Vagina (tissue), 2 donors: ENCODE measurements at places on chromosomes 16 and 17.

GRCh38 chr16:87540072-87540896 is 47.5 kb upstream of the ZCCHC14 start:
- DNase-seq, result no peak

DNA sequence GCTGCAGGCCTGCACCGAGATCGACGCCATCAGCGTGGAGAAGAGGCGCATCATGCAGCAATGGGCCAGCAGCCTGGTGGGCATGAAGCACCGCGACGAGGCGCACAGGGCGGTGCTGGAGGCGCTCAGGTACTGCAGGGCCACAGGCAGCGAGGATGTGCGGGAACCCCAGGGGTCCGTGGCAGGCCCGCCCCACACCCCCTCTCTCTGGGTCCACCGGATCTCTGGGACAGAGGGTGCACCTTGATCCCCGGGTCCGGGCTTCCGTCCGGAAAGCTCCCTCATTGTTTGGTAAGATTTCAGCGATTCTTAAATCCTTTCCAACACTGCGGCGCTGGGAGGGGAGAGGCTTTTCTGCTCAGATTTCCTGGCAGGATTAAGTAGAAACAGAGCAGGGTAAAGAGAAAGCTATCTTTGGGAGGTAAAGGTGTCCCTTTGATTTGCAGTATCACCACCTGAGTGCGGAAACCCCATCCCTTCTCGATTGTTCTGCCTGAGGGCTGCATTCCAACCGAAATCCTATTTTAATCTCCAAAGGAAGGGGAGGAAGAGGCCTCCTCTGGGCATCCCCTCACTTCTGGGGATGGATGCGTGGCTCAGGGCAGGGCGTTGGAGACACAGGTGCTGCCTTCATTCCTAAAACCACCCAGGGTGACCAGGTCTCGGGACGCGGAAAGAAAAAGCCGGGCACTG is 29.2 kb downstream of the CCDC40 start:
- no peak for DNase-seq

DNA sequence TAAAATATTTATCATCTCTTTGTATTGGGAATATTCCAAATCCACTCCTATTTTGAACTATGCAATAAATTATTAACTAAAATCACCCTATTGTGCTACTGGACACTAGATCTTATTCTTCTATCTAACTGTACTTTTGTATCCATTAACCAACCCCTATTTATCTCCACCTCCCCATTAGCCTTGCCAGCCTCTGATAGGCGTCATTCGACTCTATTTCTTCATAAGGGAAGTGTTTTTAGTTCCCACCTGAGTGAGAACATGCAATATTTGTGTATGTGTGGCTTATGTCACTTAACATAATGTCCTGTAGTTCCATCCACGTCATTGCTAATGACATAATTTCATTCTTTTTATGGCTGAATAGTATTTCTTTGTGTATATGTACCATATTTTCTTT is 23.9 kb downstream of the TMEM186 start:
- no peak for DNase-seq

- DNase-seq, result no peak
Observed at GRCh38 chr17:31413874-31414549, 22.5 kb downstream of the RAB11FIP4 start.

GRCh38 chr16:22117609-22118008 is 25.3 kb downstream of the VWA3A start:
- DNase-seq, result no peak

GRCh38 chr17:19291646-19292376 is 54.6 kb downstream of the EPN2 start:
- no peak for DNase-seq

DNA sequence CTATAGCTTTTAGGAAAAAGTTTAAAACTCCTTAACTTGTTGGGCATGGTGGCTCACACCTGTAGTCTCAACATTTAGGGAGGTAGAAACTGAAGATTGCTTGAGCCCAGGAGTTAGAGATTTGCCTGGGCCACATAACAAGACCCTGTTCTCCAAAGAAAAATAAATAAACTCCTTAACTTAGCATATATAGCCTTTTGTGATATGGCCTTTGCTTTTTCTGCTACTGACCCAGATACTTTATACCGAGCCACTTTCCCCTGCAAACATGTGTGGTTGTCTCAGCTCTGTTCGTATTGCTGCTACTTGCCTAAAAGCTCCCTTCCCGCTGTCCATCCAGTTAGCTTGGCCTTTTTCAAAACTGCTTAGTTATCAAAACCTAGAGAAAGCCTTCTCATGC is 51.0 kb downstream of the GAN start:
- DNase-seq, result no peak

DNA sequence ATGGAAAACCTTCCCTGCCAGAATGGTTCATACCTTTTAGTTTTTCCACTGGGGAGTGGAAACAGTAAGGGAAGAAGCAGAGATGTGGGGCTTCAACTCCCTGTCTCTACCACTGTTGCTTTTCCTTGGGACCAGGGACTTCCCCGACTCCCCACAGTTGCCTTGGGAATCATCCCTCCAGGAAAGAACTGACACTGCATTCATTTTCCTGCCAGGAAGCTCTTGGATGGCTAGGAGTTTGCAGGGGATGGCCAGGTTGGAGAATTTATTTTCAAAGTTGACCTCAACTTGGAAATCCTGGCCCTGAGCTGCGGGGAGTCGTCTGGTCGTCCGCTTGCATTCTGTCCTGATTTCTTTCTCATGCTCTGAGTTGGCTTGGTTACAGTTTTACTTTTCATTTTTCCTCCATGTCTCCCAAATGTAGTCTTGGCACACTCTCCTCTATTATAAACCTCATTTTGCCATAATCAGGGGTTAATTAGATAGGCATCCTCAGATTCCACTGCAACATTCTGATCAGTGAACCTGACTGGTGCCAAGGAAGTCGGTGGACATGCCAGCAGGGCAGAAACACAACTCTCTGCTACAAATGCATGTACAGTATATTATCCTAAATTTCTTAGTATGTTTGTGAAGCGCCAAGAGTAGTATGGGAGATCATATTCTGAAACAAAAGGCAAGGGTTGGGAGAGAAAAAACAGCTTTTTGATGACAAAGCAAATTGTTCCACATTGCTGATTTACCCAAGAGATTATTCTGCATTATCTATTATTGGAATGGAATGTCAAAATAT is 220.5 kb upstream of the XYLT1 start:
- no peak for DNase-seq

DNA sequence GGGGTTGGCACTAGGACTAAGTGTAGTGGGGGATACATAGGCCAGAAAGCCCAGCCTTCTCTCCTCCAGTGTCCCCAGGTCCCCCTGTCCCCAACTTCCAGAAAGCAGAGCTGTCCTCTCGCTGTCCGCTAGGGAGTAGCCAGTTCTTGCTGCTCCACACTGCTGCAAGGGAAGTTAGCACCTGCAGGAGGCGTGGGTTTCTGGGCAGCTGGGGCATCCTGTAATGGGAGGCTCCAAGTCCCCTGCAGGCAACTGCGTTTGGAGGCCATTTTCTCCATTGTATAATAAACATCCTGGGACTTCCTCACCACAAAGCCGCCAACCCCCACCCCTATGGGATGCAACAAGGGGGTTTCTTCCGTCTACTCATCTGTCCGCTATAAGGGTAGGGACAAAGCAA is 1.7 kb downstream of the RPRML start:
- DNase-seq, result no peak

GRCh38 chr17:35761601-35762000 is 914 bp downstream of the C17orf50 start:
- no peak for DNase-seq

DNA sequence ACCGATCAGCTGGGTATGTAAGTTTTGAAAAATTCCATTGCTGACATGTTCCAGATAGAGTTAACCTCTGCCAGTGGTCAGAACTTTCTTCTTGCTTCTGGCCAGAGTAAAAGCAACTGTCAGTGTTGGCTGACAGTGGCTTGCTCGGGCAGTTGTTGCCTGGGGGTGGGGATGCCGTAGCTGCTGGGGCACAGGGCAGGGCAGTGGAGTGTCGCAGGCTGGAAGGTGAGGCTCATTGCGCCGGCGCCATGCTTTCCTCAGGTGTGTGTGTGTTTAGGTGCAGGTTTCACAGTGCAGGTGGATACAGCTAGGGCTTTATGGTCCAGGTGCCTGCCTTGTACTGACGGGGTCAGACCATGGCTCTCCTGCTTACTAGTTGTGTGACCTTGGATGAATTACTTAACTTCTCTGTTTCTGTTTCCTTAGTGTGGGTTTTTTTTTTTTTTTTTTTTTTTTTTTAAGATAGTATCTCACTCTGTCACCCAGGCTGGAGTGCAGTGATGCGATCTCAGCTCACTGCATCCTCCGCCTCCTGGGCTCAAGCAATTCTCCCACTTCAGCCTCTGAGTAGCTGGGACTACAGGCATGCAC is 156.4 kb downstream of the SNX29 start:
- DNase-seq, result no peak

DNA sequence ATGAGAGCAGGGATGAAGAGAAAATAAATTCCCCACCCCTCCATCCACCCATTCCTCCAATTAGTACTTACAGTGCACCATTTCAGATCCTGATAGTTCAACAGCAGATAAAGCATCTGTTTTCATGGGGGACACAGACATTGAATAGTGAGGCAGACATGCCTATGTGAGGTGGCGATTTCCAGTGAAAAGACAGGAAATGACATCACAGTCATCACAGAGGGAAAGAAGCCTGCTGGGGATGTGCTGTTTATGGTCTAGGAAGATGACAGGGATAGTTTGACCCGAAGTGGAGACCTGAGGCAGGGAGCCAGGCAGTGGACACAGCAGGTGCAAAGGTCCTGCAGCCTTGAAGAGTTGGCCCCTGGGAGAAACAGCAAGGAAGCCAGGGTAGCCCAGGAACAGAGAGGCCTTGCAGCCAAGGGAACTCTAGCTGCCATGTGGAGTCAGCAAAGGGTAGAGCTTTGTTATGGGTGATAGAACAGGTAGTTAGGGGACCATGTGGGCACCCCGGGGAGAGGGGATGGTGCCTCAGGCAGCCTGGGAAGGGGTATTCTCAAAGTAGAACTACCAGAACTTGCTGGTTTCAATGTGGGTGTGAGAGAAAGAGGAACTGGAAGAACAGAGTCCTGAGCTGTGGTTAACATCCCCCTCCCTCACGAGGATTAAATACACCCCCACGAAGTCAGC is 256.6 kb downstream of the CPPED1 start:
- DNase-seq, result no peak

GRCh38 chr17:81967533-81968395 is 6.8 kb upstream of the NOTUM start:
- no peak for DNase-seq

DNA sequence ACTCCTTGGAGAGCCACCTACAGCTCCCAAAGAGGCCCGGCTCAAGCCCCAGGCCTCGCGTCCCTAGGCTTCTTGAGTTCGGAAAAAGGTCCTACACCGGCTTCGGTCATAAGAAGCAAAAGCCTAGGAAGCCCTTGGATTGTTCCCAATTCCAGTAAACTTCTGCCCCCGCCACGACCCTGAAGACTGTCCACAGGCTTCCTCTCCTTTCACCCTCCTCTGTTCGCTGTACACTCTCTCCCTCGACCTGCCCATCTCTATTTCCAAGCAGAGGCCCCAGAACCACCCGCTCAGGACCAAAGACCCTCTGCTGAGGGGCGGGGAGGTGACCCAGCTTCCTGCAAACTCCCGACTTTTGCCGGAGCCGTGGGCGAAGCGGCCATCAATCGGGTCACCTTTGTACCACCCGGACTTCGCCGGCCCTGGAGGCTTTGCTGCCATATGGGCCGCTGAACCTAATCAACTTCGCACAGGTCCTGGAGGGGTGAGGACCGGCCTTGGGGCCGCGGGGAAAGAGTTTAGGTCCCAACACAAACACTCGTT is 2.7 kb downstream of the HOXB2 start:
- DNase-seq, result no peak

DNA sequence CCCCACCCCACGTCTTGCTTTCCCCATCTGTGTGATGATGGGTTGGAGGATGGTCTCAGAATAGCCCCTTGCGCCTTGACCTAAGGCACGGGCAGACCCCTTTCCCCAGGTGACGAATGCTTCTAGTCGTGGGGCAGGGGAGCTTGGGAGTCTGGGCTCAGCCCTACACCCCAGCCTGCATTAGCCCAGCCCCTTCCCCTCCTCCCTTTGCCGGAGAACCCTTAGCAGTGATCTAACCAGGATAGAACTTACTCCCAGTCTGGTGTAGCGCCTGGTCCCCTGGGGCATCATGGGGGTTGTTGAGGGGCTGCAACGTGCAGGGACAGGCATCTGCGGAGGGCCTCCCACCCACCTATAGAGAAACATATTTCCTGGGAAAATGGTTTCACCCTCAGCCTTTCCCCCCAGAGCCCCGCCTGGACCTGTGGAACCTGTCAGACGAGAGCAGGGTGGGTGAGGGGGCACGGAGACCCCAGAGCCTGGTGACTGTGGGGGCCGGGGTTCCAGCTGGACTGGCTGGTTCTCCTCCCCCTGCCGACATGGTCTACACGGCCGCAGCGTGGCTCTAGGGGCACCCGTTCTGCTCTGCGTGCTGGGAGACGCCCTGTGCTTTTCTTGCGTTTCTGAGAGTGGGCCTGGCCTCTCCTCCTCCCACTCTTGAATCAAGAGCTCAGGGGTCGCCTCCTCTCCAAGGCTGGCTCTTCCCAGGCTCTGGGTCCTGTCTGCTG is 4.7 kb downstream of the SMTNL2 start:
- DNase-seq, result no peak

GRCh38 chr17:59825533-59826322 is 67.0 kb downstream of the TUBD1 start:
- DNase-seq, result no peak

DNA sequence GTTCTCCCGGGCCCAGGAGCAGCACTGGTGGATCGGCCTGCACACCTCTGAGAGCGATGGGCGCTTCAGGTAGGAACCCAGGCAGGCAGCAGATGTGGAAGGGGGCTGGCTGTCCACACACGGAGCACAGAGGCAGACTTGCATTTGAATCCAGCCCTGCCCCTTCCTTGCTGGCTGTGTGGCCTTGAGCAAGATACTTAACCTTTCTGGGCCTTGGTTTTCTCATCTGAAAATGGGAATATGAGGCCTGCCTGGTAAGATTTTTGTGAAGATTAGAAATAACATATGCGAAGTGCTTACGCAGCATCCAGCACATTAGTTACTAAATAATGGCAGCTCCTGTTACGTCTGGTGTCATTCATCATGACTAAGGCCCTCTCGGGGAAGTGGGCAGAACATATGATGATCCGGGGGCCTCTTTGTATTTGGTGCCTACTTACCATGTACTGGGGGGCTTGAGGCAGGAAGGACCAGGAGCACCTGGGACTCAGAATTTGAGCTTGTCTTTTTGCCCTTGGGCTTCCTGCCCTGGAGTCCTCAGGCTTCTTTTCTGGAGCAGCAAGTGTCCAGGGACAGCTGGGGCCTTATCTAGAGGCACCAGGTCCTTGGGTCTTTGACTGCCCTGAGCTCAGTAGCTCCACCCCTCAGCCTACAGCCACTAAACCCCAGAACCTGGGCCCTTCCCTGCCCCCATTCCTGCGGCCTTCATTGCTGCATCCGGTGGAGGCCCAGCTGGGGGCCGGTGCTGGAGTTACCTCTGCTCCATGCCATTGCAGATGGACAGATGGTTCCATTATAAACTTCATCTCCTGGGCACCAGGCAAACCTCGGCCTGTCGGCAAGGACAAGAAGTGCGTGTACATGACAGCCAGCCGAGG is 53.8 kb downstream of the MRC2 start:
- no peak for DNase-seq

DNA sequence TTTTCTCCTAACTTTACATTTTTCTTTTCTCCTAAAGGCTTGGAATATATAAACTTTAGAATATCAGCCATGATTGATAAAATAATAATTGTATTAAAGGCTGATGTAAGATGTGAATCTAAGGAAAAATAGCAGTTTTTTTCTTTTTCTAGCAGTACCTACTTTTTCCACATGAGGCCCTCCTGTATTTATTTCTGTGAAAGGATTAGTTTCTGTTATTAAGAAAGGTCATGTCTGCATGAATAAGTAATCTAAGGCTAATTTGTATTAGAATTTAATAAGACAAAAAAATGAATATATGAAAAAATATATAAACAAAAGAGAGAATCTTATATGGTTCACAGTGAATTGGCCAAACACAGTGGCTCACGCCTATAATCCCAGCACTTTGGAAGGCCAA is 85.3 kb downstream of the STXBP4 start:
- no peak for DNase-seq
